PC-3 (cell line): ENCODE measurements at places on chromosomes 2 and 18.

DNA sequence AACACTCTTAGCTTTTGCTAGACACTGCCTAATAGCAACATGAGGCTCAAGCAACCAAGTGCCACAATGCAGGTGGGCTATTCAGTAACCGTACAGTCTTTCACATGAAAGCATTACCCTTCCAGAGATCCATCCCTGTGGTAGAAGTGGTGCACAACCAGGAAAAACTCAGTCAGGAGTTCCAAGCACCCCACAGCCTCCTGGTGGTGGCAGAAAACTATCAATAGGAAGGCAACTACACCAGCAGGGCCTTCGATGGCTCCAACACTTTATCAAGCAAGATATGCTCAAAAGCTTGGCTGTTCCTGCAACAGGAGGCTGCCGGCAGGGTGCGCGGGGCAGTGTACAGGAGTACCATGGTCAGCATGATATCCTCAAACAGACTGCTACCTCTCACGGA is 176.1 kb upstream of the DLGAP1 start:
- DNase-seq: no peak

DNA sequence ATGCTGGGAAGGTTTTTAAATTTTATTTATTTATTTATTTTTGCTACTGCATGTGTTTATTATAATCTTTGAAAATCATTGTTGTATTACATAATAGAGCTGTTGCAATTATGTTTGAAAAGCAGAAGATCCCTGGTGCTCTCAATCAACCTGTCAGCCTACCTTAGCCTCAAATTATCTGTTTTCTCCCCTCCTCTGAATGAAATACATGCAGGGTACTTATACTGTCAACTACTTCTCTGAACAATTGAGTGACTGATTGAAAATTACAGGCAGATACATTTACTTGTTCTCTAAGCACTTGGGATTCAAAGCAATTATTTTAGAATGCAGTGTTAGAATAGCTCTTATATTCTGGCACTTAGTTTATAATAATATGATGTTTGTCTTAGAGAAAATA is 8.1 kb downstream of the KYNU start:
- DNase-seq: no peak

DNA sequence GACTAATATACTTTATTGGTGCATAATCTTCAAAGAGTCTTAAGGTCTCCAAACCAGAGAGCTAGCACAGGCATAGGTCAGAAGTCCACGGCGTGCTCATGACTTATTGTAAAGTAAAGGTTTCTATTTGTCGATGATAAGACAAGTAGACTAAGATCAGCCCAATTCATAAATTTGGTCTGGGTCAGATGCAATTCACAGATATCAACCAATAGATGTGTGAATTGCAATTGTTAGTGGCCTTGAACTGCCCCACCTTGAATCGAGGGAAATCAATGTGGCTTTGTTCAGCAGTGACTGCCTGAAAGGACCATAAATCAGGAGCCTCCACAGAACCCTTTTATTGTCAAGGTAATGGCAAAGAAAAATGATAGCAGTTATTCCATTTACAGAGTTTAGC is 39.1 kb upstream of the CPS1 start:
- no peak for DNase-seq

- DNase-seq: no peak
Observed at GRCh38 chr18:7256618-7257425, 25.9 kb downstream of the LRRC30 start.

- DNase-seq: no peak
Observed at GRCh38 chr2:104433657-104434056, 420.3 kb upstream of the POU3F3 start.

DNA sequence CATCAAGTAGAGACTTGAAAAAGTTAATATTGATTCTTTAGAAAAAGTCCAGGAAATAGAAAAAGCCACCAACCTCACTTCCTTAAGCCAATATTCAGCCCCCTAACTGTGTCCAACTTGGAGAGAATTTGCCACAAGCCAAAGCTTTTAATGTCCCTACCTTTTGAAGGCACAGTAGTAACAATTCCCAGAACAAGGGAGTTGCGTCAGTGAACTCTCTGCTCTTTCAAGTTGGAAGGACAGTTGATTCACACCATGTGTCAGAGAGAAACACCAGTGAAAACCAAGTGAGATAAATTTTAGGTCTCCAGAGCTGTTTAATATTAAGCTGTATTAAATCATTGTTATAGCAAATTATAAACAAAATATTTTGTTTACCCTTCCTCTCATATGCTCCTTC is 66.1 kb downstream of the EXOC6B start:
- DNase-seq: no peak
